Right lobe of liver (tissue), 6 donors: ENCODE measurements at places on chromosomes 4 and X. TPM values are rescaled to one million over a fixed set of nuclear protein-coding genes. Genes with fewer than 3 reads are reported as not detected.

DNA sequence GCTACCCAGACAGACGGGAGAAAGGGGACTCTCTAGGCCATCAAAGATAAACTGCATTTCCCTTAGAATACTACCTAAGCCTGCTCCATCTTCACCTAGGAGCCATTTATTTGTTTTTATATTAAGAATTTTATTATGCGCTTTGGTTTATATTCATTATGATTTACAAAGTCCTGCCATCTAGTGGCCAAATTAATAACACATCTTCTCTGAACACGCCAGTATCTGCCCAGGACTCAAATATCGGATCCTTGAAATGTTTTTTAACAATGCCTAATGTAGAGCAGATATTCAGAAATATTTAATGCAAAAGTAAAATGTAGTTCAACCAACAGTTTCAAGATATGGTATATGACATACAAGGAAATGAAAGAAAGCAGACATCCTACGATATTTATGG is 20.8 kb upstream of the PRPS2 start:
- no peak overlapping the region for H3K27ac ChIP-seq
- H3K36me3 ChIP-seq = no peaks in the 10 kb centered on the region
- H3K4me3 ChIP-seq = no peak overlapping the region

DNA sequence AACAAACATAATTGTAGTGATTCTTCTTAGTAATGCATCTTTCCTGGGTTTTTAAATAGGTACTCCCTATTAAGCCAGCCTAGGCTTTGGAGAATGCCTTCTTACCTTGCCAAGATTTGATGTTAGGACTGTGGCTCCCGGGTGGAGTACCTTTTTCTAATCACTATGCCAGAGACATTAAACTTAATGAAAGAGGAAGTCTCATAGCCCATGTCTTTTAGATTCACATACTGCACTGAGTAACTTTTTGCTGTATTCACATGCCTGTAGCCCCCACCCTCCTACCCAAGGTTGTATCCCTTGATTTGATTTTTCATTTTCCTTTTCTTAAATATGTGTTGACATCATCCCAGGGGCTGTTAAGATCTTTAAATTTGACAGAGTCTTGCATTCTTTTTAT is 104.2 kb upstream of the TLR2 start:
- H3K27ac ChIP-seq = no peak overlapping the region
- peaks cover 29% of the 10 kb centered on the region for H3K36me3 ChIP-seq
- DNase-seq = no peak
- no peaks in the 10 kb centered on the region for H3K4me1 ChIP-seq
- no peaks in the 10 kb centered on the region for H3K27me3 ChIP-seq
- no peak overlapping the region for H3K4me3 ChIP-seq

DNA sequence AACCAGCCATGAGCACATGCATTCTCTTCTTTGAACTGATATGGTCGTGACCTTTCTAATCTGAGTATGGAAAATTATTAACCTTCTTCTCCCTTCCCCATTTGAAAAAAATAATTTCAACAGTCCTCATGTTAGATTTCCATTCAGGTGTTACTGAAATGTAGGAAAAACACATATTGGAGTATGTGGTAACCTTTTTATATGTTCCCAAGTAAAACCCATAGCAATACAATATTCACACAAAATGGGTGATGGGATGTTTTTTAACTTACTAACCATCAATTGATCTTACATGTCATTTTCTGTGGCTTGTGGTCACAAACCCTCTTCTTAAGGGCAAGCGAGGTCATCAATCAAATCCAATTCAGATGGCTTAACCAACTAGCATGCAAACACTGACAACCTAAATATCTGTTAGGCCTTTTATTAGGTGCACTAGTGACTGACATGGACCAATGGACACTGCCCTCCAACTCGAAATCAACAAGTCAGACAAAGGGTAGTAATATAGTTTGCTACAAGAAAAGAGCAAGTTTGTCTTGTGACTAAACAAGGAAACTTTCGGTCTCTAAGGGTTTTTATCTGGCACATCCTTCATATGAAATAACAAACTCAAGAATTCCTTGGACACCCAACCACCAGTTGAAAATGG is 74.3 kb downstream of the CAMK2D start:
- H3K4me3 ChIP-seq = no peak overlapping the region
- DNase-seq = no peak
- peaks cover 34% of the 10 kb centered on the region for H3K4me1 ChIP-seq
- H3K27me3 ChIP-seq = no peaks in the 10 kb centered on the region

DNA sequence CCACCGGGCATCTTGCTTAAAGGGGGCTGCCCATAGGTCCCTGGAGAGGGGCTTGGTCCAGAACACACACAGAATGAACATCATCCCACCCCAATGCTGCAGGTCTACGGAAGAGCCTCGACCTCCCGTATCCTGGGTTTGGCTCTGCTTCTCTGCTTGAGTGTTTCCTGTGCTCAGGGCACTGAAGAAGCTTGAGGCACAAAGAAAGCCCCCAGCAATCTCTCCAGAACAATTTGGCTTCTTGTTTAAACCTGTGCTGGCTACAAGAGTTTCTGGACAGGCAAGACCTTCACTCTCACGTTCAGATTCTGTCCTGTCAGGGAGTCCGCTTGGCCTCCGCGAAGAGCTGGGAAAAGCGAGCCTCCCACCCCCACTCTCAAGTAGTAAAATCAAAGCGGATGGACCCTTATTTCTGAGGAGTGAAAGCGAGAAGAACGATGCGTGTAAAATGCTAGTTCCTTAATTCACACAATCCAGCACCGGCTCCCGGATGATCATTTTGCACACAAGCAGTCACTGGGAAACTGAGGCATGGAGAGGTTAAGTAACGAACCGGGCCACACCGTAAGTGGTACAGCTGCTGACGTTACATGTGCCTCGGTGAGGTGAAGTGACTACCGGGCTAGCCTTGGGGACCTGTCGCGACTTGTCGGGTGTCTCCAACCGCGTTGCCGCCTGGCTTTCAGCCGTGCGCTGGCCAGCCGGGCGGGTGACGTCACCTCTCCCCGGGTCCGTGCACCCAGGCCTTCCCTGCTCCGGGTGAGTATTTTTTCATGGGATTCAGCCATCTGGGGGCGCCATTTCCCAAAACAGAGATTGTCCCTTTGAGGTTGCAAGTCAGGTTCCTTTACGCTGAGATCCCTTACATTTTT is 3.1 kb upstream of the SFRP2 start:
- H3K27ac ChIP-seq = no peak overlapping the region
- no peaks in the 10 kb centered on the region for H3K4me1 ChIP-seq
- no peak overlapping the region for H3K4me3 ChIP-seq
- peaks cover 59% of the 10 kb centered on the region for H3K27me3 ChIP-seq
- H3K36me3 ChIP-seq = no peaks in the 10 kb centered on the region
- DNase-seq = no peak

Gene SHISA3
- total RNA-seq = 0.12 TPM

Gene HPF1
- 9.8 TPM for total RNA-seq
